ENCODE measurements at places on chromosomes 5 and 9.
A peak's percentile ranks its signal among the peaks of the same experiment; 100 is the strongest.

- DNase-seq = no peak
These were observed 40.6 kb downstream of the ARHGAP26 start for GRCh38 chr5:142810743-142811290.

- DNase-seq = no peak
These were observed 575.7 kb upstream of the ACO1 start for GRCh38 chr9:31808766-31809165.

DNA sequence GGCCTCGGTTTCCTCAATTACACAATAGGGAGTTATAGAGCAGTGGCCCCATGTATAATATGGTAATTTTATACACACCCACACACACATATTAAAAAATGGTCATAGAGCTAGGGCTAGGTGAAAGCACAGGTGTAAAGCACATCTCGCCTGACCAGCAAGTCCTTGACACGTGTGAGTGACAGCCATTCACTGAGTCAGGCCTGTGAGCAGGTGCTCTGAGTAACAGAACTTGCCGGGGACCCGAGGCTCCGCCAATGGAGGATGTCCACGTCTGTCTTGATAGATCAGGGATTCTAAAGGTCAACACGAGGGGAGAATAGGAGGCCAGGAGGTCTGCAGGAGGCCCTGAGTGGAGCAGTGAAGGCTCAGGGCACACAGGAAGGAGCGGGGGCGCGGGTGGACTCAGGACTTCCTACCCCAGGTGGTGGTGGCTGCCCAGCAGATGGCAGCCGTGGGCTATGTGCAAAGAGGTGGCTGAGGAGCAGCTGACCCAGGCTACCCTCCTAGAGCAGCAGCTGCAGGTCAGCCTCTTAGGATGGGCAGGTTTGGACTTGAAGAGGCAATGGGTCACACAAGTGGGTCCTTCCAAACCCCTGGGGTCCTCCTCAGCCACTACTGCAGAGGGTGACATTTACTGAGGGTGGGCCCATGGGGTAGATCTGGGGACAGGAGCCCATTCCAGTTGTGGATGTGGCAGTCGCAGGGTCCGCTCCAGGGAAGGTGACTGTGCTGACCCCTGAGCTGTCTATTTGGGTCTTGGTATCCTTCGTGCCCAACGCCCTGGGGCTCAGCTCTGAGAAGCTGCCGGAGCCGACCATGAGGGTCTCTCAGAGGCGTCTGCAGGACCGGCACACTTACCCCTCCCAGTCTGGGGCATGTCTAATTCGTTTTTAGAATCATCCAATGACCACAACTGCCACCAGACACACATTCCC lies 45.9 kb downstream of the PRRT1B start:
- DNase-seq = peak; percentile 45

GRCh38 chr5:150246835-150247234 lies 42.7 kb downstream of the CAMK2A start:
- no peak for DNase-seq

GRCh38 chr5:77102549-77102948 lies 15.5 kb upstream of the ZBED3 start:
- no peak for DNase-seq

GRCh38 chr9:136882109-136882946 lies 4.0 kb upstream of the TRAF2 start:
- DNase-seq = no peak

DNA sequence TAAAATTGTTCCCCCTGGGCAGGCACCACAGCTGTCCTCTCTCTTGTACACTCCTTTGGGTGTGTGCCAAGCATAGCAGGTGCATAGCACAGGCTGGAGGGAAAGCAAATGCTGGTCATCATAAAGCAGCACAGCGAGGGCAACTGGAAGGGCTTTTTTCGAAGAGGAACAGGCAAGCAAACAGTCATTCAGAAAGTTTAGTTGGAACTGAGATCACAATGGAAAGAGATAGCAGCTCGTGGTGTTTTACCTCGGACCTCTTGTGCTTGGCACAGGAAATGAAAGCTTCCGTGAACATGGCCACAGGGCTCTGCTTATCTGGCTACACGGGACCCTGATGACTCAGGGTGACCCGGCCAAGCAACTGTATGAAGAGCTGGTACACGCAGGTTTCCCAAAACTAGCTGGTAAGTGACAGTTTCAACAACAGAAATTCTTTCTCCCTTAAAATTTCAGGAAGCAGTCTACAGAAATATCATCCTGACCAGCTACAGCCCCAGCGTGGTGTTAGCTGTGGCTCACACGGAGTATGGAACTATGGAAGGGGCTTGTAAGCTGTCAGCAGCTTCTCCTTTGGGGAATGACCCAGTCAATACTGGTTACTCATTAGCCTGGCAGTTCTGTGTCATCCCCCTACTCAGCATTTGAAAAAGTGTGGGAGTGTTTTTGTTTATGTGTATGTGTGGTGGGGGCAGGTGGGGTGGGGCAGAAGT lies 48.1 kb downstream of the POC5 start:
- no peak for DNase-seq

DNA sequence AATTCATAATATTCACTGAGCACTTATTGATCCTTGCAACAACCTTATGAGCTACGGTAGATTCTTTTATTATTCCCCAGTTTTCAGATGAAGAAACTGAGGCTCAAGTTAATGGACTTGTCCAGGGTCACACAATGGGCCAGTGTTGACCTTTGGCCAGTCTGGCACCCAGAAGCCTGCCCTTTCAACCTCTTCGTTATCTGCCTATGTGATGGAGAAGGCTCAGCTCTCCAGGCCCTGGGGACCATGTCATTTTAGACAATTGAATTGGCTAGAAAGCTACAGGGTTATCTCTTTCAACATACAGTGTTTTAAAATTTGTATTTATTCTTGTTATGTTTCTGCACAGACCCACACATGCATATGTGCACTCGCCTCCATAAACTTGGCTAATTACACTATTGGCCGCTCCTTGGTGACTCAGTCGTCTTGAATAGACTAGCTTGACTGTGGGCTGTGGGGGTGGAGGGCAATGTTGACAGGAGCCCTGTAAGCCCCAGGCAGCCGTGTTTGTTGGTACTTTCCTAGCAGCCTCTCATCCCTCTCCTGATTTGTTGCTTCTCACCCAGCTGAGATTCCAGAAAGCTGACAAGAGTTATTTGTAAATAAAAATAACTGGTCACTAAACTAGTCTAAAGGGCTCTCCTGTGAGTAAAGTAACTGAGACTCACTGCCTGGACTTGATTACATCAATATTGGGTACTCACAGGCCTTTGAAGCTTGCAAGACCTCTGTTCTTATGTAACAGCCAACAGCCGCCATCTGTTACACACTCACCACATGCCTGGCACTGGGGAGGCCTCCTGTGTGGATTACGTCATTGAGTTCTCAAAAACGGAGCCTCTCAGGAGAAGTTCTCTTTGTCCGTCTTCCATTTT lies 8.5 kb upstream of the ANGPTL2 start:
- DNase-seq = no peak

DNA sequence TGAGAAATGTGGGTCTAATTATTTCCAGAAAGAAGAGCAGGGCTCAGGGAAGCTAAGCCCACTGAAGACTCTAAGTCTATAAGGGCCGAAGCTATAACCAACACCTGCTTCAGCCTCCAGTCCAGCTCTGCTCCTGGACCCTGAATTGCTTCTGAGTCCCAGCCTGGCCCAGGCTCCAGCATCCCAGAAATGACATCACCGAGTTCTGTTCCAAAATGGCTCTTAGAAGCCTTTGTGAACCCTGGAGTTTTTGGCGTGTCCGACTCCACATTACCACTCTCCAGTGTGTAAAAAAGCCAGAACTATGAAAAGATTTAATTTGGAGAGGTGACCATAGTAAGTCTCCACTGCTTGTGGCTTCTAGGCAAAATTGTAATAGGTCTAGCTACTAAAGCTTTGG lies 289.9 kb downstream of the SLIT3 start:
- DNase-seq = no peak

GRCh38 chr9:3762076-3762475 lies 236.3 kb upstream of the RFX3 start:
- no peak for DNase-seq

GRCh38 chr9:120324996-120325642 lies 254.8 kb downstream of the CDK5RAP2 start:
- DNase-seq = peak; percentile 41

DNA sequence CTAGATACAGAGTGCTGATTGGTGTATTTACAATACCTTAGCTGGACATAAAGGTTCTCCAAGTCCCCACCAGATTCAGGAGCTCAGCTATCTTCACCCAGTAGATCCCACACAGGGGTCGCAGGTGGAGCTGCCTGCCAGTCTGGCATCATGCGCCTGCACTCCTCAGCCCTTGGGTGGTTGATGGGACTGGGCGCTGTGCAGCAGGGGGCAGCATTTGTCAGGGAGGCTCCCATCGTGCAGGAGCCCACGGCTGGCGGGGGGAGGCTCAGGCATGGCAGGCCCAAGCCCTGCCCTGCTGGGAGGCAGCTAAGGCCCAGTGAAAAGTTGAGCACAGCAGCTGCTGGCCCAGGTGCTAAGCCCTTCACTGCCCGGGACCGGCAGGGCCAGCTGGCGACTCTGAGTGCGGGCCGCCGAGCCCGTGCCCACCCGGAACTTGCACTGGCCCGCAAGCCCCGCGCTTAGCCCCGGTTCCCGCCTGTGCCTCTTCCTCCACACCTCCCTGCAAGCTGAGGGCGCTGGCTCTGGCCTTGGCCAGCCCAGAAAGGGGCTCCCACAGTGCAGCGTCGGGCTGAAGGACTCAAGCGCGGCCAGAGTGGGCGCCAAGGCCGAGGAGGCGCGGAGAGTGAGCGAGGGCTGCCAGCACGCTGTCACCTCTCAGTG lies 314.1 kb upstream of the ATP10B start:
- no peak for DNase-seq

- DNase-seq = no peak
These were observed 20.0 kb downstream of the MORN5 start for GRCh38 chr9:122179690-122180074.

- DNase-seq = no peak
These were observed 200.5 kb downstream of the EFNA5 start for GRCh38 chr5:107470295-107470582.

- DNase-seq = peak; percentile 27
These were observed 342.4 kb upstream of the GRIA1 start for GRCh38 chr5:153147891-153148623.

DNA sequence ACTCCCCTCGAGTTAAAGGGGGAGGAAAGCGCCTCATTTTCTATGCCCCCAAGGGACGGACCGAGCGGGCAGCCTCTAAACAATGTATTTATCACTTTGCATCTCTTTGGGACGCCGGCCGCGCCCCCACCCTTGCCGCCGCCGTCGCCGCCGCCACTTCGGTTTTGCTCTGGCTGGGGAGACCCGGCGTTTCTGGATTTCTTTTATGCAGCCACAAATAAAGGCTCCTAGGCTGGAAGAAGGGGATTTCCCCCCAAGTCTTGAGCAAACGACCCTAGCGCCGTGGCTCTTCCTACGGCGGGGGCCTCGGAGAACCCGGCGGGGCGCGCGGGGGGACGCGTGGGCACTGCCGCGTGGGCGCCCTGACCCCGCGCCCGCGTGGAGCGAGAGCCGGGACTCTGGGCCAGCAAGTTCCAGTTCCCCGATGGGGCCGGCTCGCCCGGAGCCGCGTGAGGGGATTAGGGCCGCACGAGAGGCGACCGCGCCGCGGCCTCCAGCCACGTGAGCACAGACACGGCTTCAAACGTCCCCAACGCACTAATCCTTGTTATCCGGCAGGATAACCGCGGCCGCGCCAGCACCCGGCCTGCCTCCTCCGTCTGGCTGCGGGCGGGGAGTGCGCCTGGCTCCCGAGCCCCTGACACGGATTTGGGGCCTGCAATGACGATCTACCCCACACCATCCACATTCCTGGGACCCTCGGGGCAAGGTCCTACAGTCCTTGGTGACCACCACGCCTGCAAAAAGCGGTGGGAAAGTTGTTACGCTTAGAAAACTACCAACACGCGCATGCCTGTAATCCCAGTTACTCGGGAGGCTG lies 7.9 kb upstream of the NEUROG1 start:
- DNase-seq = no peak

- DNase-seq = no peak
These were observed 80.1 kb upstream of the TNFAIP8 start for GRCh38 chr5:119275601-119276173.

- no peak for DNase-seq
These were observed 96.8 kb upstream of the IFNK start for GRCh38 chr9:27427272-27427643.

DNA sequence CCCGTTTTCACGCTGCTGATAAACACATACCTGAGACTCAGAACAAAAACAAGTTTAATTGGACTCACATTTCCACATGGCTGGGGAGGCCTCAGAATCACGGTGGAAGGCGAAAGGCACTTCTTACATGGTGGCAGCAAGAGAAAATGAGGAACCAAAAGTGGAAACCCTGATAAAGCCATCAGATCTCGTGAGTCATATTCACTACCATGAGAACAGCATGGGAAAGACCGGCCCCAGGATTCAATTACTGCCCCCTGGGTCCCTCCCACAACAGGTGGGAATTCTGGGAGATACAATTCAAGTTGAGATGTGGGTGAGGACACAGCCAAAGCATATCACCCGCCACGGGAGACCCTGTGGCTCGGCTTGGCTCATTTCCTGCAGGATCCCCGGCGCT lies 20.2 kb downstream of the EXD3 start:
- DNase-seq = no peak

GRCh38 chr5:15510831-15511230 lies 10.9 kb downstream of the FBXL7 start:
- no peak for DNase-seq

DNA sequence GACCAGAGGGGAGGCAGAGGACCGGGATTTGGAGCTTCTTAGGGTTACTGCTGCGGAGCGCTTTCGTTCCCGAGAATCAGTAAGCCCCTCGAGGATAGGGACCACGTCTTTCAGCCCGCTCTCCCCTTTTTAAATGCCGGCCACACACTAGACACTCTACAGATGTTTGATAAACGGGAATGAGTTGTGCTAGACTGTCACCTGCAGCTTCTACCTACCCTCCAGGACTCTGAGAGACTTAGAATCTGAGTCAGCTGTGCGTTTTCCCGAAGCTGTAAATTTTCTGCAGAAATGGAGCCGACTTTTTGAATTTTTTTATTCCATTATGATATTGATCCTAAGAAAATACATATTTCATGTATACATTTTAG lies 670 bp downstream of the CCDC171 start:
- no peak for DNase-seq

DNA sequence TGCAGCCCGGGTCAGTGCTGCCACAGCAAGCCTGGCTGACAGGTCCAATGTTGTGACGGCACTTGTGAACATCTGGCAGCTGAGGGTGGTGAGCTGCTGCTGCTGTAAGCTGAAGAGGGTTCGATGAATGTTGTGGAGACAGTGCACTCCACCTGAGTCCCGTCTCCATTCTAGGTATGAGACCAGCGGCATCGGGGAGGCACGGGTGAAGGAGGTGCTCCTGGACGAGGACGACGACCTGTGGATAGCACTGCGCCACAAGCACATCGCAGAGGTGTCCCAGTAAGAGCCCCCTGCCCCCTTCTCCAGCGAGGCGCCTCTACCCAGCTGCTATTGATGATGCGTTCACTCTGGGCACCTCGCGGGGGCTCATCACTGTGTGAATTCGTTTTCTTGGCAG lies 38.9 kb upstream of the CFAP157 start:
- DNase-seq = no peak

GRCh38 chr9:118882684-118883083 lies 486.6 kb downstream of the BRINP1 start:
- DNase-seq = no peak
